ENCODE measurements at places on chromosomes 7 and 10.

DNA sequence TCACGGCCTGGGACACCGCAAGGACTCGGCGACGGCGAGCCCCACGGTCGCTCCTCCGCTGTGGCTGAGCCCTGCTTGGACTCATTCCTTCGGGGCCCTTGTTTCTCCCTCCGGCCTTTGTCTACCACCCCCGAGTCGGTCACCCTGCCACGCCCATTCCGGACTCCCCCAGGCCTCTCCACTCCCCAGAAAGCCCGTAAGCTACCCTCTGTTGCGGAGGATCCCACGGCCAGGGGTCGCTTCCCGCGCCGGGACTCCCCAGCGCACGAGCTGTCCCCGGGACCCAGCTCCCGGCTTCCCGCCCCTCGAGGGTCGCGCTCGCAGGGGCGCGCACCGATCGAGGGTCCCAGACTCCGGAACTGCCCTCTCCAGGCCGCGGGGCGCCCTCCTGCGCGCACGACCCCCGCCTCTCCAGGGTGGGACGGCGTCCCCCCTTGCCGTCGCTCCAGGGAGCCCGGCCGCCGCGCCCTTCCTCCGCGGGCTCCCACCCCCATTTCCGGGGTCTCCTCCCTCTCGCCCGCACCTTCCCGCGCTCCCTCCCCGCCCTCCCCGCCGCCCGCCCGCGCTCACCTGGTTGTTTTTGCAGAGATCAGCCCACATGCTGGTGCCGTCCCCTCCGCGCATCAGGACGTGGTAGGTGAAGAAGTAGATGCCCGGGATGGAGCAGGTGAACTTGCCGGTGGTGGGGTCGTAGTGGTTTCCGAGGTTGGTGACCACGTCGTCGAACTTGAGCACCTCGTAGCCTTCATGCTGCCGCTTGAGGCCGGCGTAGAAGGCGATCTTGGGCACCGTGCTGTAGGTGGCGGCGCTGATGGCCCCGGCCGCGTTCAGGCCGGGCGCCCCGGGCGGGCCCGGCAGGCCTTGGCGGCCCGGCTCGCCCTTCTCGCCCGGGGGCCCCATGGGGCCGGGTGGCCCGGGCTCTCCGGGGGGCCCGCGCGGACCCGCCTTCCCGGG is 1.5 kb downstream of the C1QL3 start:
- DNase-seq, result no peak

DNA sequence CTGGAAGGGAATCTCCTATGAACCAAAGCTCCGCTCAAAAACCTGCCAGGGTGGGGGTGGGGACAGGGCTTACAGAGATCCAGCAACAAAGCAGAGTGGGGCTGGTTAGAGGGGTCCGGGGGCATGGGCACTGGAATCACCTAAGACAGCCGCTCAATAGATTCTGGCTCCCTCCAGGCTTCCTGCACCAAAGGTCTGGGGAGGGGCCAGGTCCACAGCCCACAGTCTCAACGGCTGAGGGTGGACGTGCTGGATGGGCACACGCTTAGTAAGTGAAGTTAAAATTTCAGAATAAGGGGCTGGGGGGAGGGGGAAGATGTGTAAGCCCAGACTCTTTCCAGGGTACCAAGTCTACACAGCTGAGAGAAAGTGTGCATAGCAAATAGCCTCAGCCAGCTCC is 31.1 kb downstream of the PYROXD2 start:
- DNase-seq, result no peak

DNA sequence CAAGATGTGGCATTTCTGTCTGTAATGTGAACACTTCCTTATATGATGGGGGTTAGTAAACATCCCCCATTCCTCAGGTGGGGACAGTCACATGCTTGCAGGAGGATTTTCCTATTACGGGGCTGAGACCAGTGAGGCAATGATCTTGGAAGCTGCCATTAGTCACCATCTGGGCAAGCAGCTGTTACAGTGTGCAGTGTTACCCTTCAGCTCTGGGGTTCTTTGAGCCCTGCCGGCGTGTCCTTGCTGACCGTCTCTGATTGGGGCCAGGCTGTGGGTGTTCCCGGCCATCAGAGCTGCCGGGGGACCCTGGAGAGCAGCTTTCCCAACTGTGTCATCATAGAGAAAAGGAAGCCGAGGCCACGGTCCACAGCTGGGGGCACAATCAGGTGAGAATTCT is 126.8 kb upstream of the FAM20C start:
- DNase-seq, result no peak

- DNase-seq, result no peak
Measured at GRCh38 chr10:14384915-14385314, 54.2 kb upstream of the FRMD4A start.

DNA sequence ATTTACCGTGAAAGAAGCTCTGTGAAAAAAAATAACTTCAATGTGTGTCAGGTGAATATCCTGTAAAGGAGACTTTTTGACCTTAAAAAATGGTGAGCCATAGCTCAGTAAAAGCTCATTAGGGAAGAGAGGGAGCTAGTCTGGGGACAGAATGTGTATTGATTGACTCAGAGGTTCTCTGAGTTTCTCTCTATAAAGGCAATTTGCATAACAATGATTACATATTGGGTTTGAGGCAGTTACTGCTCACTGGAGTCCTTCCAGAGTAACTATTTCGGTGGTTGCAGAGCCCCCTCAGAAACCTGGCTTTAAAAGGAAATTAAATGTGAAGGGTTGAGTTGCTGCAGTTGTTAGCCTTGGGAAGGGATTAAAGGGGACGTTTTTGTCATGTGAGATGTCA is 181.6 kb downstream of the GALNT17 start:
- DNase-seq, result no peak

DNA sequence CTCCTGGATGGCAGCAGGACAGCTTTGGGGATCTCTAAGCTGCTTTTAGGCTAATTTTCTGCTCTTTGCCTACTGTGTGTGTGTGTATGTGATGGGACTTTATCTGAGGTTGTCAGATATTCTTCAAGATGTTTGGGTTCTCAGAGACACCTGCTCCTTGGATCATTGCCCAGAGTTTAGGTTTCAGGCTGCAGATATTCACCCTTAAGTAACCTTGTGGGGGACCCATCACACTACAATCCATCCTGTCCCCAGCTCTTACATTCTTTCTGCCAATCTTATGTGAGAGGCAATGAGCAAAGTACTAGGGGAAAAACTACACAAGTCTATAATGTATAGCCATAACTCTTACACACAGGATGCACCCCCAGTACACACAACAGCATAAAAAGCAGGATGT is 263.0 kb upstream of the ZWINT start:
- DNase-seq, result no peak

GRCh38 chr7:141463986-141464385 is 87.2 kb upstream of the AGK start:
- no peak for DNase-seq

Measured in hippocampal formation (tissue), 2 donors.